ENCODE measurements at places on chromosomes 7 and 10.

- H3K4me1 ChIP-seq: peaks cover 16% of the 10 kb centered on the region
- DNase-seq: no peak
- peaks cover 15% of the 10 kb centered on the region for H3K36me3 ChIP-seq
- H3K4me3 ChIP-seq: no peak overlapping the region
- no peaks in the 10 kb centered on the region for H3K27me3 ChIP-seq
Measured at GRCh38 chr10:12649012-12649584, 299.8 kb downstream of the CAMK1D start.

DNA sequence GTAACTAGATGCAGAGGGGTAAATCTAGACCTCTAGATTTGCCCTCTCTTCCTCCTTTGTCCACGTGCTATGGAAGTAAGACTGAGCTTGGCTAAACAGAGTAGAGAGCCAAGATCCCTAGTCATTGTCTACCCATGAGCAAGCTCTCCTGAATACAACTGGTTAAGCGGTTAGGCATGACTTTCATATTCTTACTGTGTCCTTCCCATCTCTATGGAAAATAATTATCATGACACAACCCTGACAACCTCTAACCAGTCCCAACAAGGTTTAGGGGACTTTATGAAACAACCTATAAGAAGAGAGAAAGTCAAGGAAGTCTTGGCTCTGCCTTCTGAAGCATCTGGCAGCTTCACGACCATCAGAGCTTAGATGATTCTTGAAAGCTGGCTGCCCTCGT, 7.8 kb upstream of the LAMB4 start:
- H3K36me3 ChIP-seq: no peaks in the 10 kb centered on the region
- no peak for DNase-seq
- no peak overlapping the region for H3K27ac ChIP-seq

- peaks cover 54% of the 10 kb centered on the region for H3K36me3 ChIP-seq
- H3K4me1 ChIP-seq: peaks cover 7% of the 10 kb centered on the region
- H3K4me3 ChIP-seq: no peak overlapping the region
- no peak for DNase-seq
- no peak overlapping the region for H3K27ac ChIP-seq
- no peaks in the 10 kb centered on the region for H3K27me3 ChIP-seq
Measured at GRCh38 chr10:102602272-102603045, 41.8 kb upstream of the TRIM8 start.

DNA sequence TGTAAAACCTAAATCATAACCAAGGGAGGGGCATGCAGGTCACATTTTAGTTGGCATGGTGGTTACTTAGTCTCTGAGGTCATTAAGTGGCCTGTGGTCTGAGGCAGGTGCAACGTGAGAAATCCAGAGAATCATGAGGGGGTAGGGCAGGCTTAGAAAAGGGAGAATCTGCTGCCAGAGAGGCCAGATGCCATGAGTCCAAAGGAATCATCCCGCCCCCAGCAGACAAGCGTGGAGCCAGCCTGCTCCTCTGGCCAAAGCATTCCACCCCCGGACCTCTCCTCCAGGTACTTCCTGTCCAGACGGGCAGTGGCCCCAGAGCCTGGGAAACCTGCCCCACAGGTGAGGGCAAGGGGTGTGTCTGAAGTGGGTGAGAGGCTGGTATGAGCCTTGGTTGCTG, 196.4 kb upstream of the ZNF32 start:
- no peak overlapping the region for H3K4me3 ChIP-seq
- H3K27me3 ChIP-seq: no peaks in the 10 kb centered on the region
- peak overlapping the region; percentile 38 for H3K27ac ChIP-seq
- H3K36me3 ChIP-seq: no peaks in the 10 kb centered on the region
- peaks cover 23% of the 10 kb centered on the region for H3K4me1 ChIP-seq

DNA sequence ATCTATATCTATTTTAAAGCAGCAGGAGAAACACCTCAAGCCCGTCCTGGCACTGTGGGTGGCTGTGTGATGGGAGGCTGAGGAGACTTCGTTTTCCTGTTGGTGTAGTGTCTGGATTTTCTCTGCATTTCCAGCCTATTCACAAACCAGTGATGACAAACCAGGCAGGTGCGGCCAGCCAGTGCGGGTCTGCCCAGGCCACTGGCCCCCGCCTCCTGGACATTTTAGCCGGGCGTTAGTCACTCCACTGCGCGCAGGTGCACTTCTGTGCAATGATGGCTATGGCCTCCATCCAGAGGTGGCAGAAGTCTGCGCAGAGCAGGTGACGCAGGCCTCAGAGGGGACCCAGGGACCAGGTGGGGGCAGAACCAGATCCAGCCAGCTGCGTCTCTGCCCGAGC, 64.9 kb upstream of the PITRM1 start:
- H3K4me1 ChIP-seq: peaks cover 4% of the 10 kb centered on the region
- H3K27me3 ChIP-seq: peaks cover 68% of the 10 kb centered on the region
- no peak for DNase-seq
- H3K36me3 ChIP-seq: no peaks in the 10 kb centered on the region
- no peak overlapping the region for H3K4me3 ChIP-seq
- H3K27ac ChIP-seq: no peak overlapping the region

- no peak overlapping the region for H3K4me3 ChIP-seq
- no peaks in the 10 kb centered on the region for H3K4me1 ChIP-seq
- H3K27me3 ChIP-seq: no peaks in the 10 kb centered on the region
- H3K27ac ChIP-seq: no peak overlapping the region
Measured at GRCh38 chr10:29522061-29522855, 112.5 kb downstream of the SVIL start.

DNA sequence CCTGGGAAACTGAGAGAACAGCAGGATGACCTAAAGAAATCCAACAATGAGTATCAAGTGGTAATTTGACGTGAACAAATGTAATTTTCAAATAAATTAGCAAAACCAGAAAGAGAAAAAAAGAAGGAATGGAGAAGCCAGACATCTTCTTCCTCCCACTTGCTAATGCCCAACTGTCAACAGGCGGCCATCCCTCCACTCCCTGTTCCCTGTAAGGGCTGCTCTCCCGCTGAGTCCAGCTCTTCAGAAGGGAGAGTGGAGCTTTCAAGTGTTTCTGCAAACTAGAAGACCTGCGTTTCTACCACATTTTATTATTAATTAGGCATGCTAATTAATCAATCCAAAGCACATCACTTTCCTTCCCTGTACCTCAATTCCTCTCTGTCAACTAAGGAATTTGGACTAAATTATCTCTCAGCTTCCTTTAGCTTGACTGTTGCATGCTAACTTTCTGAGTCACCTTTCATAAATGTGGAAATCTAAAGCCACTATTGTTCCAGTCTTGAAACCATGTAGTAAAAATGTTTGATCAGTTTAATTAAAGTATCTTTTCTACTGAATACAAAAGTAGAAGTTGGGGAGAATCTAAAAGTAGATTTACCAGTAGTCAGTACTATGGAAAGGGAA, 48.4 kb upstream of the CUL1 start:
- peaks cover 1% of the 10 kb centered on the region for H3K27me3 ChIP-seq
- H3K27ac ChIP-seq: no peak overlapping the region
- H3K4me3 ChIP-seq: no peak overlapping the region
- no peak for DNase-seq

DNA sequence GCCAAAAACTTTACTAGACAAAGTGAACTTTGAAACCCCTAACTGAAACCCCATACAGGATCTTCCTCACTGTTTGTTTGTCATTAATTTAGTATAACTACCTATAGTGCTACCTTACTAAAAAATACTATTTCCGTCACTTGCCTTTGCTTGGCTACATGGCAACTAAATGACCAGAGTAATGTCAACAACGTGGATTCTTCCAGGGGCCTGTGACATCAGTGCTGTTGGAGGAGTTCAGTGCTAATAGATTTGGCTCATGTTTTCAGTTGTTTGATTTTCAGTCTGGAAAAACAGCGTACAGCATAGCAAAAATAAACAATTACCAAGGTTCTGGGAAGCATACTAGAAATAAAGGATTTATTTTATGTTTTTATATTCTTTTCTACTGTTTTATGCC, 3.0 kb upstream of the ASB15 start:
- H3K36me3 ChIP-seq: no peaks in the 10 kb centered on the region
- no peaks in the 10 kb centered on the region for H3K4me1 ChIP-seq
- peaks cover 28% of the 10 kb centered on the region for H3K27me3 ChIP-seq
- no peak overlapping the region for H3K4me3 ChIP-seq
- DNase-seq: no peak

- H3K4me1 ChIP-seq: peaks cover 7% of the 10 kb centered on the region
- H3K36me3 ChIP-seq: no peaks in the 10 kb centered on the region
- DNase-seq: no peak
- no peak overlapping the region for H3K27ac ChIP-seq
Measured at GRCh38 chr7:134618756-134619530, 27.7 kb upstream of the BPGM start.

DNA sequence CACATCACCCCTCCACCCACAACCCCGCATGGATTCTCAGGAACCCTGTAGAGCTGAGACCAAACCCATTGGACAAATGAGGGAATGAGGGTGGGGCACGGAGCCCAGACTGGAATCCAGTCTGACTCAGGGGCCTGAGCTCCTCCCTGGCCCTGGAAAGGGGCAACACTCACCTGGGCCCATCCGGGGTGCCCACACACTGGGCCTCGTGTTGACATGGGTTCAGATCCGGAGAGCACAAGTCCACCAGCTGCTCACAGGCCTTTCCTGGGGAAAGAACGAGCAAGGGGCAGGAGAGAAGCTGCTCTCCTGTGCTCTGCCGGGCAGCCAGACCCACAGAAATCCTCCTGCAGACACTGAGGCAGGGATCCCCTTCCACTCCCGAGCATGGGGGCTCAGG, 172.2 kb downstream of the SLIT1 start:
- peaks cover 14% of the 10 kb centered on the region for H3K4me1 ChIP-seq
- no peaks in the 10 kb centered on the region for H3K27me3 ChIP-seq
- no peaks in the 10 kb centered on the region for H3K36me3 ChIP-seq

DNA sequence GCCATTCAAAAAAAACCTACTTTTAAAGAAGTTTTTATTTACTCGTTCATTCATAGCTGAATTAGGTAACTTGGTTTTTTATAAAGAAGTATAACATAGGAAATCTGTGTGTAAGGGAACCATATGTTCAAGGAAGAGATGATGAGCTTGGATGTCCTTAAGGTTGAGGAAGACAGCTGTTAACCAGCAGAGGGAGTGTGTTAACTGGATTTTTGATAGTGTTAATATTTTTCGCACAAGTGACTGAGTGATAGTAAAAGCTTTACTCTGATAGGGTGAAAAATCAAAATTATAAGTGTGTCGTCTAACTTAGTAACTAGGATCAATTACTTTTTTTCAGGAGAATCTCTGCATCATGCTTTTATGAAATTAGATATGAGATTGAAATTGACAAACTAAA, 134.7 kb downstream of the ARL5B start:
- H3K36me3 ChIP-seq: no peaks in the 10 kb centered on the region
- H3K27ac ChIP-seq: no peak overlapping the region
- no peak for DNase-seq
- no peak overlapping the region for H3K4me3 ChIP-seq
- H3K4me1 ChIP-seq: no peaks in the 10 kb centered on the region
- peaks cover 3% of the 10 kb centered on the region for H3K27me3 ChIP-seq

DNA sequence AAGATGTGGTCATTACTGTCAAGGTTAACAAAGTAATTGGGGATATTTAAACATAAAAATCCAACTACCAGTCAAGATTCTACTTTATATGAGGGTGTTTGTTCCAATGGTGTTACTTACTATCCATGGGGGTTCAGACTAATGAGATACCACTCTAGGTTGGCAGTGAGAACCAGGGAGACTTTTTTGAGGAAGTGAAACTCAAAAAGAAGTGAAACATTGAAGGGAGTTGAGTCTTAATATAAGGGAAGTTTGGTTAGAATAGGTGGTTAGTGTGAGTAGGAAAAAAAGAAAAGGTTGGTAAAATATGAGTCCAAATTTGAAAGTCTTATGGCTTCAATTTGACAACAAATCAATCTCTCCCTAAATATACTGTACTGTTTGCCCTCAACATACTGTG, 123.6 kb upstream of the ANK3 start:
- no peak overlapping the region for H3K4me3 ChIP-seq
- no peaks in the 10 kb centered on the region for H3K27me3 ChIP-seq
- peaks cover 4% of the 10 kb centered on the region for H3K36me3 ChIP-seq
- no peak for DNase-seq
- peaks cover 25% of the 10 kb centered on the region for H3K4me1 ChIP-seq
- H3K27ac ChIP-seq: no peak overlapping the region

DNA sequence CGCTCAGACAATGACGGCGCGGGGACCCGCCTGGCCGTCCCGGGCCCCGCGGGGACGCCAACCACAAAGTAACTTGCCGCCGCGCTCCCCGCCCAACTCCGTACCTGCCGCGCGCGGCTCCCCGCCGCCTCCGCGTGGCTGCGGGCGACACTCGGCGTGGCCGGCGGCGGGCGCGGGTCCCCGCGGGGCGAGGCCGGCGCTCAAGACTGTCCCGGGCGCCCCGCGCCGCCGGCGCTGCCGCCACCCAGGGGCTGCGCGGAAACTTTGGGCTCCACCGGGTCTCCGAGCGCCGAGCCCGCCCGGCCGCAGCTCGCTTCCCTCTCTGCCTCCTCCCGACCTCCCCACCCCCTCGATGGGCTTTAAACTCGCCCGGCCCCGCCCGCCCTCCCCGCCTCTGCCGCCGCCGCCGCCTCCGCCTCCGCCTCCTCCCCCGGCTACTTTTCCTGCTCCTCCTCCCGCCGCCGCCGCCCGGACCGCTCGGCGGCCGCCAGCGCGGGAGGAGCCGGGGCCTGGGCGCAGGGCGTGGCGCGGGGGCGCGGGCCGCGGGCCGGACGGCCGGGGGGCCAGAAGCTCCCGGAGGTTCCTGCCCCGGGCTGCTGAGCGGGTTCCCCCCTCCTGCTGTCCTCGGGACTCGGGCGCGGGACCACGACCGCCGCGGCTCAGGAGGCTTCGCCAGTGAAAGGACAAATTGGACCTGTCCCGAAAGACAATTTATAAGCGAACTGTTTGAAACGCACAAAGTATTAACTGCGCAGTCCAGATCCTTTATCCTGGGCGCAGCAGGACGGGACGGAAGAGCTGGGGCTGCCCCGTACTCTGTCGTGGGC, 10.6 kb upstream of the GRB10 start:
- peak overlapping the region; percentile 66 for H3K4me3 ChIP-seq
- no peak overlapping the region for H3K27ac ChIP-seq
- peak; percentile 55 for DNase-seq
- H3K4me1 ChIP-seq: peaks cover 14% of the 10 kb centered on the region
- peaks cover 59% of the 10 kb centered on the region for H3K27me3 ChIP-seq
- no peaks in the 10 kb centered on the region for H3K36me3 ChIP-seq

DNA sequence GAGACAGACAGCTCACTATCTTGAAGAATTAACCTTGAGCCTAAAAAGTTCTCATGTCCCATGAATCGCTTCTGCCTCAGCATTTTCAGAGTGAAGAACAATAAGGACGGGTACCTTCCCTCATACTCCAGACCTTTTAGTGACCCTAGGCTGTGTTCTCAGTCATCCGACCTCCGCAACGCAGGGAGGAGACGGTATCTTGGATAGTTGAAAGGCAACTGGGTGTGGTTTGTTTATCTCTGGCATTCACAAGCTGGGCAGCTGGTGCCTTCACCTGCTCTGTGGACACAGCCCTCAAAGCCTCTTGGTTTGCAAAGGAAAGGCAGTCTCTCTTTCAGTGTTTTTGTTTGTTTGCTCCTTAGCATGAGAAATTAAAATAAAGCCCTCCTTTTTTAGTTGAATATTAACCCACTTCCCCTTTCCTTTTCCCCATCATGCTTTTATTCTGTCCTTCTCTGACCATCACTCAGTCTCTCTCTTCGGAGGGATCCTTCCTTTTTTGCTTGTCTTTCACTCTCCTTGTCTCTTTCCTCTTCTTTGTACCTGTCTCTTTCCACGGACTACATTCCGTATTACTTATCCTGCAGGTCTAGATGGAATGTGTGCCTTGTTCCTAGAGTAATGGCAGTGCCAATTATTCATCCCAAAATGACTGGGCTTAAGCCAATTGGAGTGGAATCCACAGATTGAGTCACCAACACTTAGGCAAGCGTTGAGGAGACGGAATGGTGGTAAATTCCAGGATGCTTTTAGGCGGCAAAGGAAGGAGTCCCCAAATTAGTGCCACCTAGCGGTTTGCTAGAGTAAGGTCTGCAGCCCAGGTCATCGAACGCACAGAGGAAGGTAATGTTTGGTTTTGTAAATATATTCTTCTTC, 45.8 kb downstream of the PRR15 start:
- H3K4me3 ChIP-seq: no peak overlapping the region
- peaks cover 2% of the 10 kb centered on the region for H3K27me3 ChIP-seq
- no peak overlapping the region for H3K27ac ChIP-seq
- H3K4me1 ChIP-seq: no peaks in the 10 kb centered on the region
